ENCODE measurements at places on chromosomes 16 and 17.

DNA sequence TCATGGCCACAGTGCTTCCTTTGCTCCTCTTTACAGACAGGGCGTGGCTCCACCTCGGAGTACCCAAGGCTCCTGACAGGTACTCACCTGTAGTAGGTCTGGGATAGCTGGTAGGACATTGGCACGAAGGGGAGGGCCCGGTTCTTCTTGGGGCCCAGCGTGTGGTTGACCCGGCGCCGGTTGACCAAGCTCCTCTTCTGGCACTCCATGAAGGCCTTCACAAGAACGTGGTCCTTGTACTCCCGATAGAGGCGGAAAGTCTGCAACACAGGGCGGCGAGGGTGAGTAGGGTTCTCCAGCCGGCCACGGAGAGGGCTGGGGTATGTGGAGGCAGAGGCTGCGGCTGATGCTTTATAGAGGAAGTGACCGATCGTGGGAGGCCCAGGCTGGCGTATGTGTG is 69.7 kb downstream of the IL21R start:
- DNase-seq = no peak

DNA sequence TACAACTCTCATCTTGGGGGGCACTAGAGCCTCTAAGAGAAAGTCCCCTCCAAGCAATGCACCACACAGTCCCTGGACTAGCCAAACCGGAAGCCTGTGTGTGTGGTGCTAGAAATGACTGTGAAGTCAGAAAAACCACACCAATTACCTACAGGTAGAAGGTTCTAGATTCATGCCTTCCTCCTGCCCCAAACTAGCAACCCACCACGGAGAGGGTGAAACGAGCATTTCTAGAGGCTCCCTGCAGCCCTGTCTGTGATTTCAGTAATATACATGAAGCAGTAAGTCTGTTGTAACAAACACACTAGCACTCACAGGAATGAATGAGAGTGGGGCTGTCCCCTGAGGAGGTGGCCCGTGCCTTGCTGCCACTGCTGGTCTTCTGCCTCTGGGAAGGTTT is 13.6 kb downstream of the ZFHX3 start:
- no peak for DNase-seq

DNA sequence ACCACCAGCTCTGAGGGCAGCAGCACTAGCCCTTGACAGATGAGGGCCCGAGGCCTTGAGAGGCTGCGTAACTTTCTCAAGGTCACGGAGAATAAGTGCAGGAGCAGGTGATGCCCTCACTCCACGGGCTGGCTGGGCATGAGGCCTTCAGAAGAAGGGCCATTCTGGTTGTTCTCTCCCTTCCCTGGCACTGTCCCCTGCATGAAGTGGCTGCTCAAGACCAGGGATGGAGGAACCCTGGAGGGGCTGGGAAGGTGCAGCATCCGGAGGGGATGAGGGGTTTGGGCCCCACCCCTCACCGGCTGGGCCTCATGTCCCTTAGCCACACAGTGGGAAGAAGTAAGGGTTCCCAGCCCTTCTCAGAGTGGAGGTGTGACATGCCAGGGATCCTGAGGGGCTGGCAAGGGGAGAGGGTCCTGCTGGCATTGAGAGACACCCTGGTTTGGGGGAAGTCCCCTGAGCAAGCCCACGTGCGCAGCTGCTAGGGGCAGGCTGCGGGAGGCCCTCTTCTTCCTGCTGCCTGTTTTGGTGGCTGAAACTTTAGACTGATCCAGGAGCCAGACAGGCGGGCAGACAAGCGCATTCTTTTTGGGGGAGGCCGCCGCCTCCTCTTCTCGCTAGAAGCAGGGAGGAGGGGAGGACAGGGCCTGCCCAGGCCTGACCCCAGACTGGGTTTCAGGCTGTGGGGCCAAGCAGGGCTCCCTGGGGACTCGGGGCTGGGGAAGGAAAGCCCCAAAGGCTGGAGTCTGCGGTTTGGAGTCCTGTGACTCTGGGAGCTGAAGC is 74.0 kb downstream of the N4BP1 start:
- DNase-seq = peak; percentile 21

DNA sequence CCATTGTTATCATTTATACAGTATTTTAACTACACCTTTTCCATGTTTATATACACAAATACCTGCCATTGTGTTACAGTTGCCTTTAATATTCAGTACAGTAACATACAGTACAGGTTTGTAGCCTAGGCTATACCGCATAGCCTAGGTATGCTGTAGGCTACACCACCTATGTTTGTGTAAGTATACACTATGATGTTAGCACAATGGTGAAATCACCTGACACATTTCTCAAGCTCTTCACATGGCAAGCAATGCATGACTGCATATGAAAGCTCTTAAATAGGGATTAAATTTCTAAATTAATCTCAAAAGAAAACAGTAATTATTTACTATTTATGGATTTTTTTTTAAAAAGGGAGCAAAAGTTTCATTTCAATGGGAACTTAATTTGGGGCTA is 12.0 kb downstream of the LRRC37B start:
- DNase-seq = no peak

DNA sequence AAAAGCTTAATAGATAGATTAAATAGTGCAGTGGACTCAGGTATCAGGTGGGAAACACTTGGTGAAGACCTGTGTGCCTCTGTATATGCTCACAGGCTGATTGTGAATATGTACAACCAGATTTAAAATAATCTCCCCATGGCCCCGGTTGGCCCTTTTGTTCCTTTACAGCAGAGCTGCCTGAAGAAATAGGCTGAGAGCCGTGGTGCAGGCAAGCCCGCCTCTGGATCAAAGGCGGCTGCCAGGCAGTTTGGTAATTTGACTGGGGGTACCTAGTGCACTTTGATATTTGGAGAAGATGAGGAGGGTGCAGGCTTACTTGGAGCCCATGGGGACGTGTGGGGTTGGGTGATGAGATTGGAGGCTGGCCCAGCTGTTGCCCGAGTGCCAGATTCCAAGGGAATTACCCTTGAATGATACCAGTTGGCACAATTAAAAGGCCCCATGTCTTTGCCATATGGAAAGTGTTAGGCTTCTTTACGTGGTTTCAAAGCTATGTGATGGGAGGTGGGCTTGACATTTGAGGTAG is 5.0 kb downstream of the NKD1 start:
- DNase-seq = no peak
